Omental fat pad (tissue), 4 donors: ENCODE measurements at places on chromosomes 5 and 9.

DNA sequence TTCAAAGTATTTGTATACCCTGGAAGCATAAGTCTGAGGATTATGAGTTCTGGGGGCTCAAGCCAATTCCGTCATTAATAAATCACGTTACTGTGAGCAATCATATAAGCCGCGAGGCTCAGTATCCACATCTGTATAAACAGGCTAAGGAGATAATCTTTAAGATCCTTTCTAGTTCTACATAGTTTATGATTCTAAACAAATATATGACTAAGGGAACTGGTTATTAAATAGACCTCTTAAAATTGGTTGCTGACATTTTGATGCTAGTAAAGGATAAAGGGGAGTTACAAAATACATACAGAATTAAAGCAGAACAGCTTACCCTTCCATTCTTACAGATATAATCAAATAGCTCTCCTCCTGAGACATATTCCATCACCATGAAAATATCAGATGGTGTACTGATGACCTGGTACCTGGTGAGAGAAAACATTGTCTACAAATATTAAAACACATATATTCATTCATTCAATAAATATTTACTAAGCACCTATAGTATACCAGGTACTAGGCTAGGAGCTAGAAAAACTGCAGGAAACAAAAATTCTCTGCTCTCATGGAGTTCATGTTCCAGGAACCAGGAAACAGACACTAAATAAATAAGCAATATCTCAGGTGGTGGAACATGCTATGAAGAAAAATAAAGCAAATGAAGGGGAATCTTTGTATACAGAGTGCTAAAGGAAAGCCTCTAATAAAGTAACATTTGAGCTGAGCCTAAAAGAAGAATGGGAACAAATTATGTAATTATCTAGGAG lies 19.5 kb upstream of the TTC33 start:
- DNase-seq = no peak

DNA sequence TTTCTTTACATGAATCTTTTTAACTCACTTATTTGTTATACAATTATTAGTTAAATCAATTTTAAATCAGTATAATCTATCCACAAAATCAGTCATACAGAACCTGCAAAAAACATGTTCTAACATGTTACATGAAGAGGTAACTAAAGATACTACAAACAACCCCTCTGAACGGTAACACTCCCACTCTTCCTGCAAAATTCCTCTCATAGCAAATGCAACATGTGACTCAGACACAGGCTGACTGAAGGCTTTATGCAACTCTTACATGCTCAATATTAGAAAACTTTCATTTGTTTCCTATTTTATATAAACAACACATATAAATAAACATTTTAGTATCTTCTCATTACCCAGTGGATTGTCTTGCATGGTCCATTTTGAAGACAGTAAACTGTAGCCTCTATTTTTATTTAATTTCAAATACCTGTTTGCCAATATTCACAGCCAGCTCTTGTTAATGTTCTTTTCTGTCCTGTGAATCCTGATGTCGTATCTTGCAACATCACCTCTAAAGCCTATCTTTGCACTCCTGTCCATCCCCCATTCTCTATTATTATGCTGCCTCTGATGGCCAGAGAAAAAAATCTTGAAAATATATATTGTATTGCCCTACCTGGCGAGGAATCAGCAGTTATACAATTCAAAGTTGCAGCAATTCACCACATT lies 100.5 kb upstream of the CCDC152 start:
- no peak for DNase-seq

- DNase-seq = no peak
These were observed 201.1 kb upstream of the GLRA1 start for GRCh38 chr5:152125661-152126205.

DNA sequence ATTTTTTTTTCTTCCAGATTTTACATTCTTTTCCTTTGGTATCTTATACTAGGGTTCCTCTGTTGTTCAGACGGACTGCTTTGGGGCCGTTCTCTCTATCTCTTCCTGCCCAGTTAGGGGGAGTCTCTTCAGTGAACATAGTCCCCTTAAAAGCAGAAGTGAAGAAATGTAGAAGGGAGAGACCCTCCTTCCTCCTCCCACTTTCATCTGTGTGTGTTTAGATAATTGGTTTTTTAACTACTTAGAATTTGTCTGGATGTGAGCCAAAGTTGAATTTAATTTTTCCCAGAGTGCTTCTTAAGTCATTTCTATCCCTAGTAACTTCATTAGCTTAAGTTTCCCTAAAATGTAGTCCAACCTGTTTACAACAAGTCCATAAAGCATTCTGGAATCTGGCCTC lies 167.5 kb downstream of the HACD4 start:
- DNase-seq = no peak

GRCh38 chr9:91824601-91825305 lies 125.3 kb downstream of the ROR2 start:
- DNase-seq = no peak

DNA sequence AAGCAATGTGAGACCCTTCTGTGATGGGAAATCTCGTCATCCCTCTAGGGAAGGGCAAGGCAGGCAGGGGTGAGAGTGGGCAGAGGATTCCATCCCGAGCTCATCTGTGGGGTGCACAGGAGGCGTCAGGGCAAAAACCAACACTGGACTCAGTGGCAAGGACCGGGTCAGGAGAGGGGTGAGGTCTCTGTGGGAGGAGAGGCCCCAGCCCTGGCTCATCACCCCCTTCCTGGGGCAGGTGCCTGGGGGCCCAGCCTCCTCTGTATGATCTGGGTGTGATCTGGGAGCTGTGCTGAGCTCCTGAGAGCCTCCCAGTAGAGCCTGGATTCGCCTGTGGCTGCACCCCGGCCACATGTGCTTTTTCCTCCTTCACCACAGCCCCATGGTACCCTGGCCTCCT lies 597 bp downstream of the SPATA31E1 start:
- DNase-seq = no peak

GRCh38 chr9:121226175-121226574 lies 24.5 kb upstream of the RAB14 start:
- no peak for DNase-seq

DNA sequence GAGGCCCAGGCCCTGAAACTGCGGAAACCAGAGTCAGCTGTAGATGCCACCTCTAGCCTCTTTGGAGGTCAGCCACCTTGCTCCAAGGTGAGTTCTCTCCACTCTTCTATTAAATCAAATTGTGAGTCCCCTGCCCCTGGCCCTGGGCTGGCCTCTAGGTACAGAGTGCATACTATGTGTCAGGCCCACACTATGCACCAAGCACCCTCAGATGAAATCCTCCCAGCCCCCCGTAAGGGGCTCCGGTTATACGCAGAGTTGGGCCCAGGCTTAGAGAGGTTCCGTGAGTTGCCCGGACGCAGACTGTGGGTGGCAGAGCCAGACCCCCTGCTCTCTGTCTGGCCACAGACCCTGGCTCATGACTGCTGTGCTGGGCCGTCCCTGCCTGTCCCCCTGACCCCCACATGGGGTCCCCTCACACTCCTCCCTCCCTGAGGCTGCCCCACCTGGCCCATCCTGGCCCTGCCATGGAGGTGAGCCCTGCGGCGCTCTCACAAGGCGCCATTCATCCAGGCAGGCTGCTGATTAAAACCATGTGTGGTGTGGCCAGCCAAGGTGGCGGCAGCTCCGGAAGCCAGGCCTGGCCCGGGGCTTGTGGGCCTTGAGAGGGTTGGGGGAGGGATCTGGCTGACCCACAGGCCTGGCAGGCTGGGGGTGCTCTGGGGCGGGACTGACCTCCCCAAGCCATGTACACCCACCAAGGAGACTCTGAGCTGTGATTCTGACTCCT lies 65.5 kb upstream of the SYNPO start:
- no peak for DNase-seq

GRCh38 chr5:64570395-64570996 lies 64.7 kb downstream of the RGS7BP start:
- DNase-seq = no peak

DNA sequence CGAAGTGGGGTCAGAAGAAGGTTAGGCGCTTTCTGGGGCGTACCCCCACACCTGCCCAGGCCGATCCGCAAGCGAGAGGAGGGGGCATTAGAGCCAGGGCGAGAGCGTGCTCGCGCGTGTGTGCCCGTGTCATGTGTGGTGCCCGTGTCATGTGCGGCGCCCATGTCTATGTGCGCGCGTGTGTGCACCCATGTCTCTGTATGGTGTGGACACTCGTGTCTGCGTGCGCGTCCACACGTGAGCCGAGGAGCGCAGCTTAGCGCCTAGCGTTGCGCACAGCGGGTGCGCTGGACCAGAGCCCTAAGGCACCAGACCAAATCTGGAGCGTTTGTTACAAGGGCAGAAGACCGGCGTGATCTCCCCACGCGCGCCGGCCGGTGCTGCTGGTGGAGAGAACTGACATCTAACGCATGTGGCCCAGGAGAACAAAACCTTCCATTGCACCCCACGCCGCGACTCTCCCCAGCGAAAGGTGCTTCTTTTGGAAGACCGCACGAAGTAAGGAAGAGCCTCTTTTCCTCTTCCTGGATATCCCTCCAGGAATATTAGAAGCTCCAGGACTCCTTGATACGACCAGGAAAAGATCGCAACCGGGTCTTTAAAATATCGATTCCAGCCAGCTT lies 644 bp downstream of the NIM1K start:
- DNase-seq = no peak

- no peak for DNase-seq
These were observed 172.8 kb downstream of the CARTPT start for GRCh38 chr5:71891856-71892255.

DNA sequence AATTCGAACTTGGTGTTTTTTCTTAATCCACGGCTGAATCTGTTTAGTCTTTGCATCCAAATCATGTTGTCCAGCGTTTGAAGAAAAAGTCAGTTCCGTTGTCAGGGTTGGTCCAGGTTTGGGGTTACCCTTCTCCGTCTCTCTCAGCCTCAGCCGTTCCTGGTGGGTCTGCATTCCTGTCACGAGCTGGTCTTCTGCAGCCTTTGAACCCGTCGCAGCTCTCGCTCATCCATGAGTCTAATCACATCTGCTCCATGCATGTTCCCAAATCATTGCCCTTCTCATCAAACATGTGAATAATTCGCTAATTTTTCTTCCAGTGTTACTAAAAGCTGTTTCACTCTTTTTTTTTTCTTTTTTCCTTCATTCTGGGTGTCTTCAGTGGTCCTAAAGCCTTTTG lies 39.0 kb upstream of the EXOC3 start:
- no peak for DNase-seq

GRCh38 chr5:32144378-32145207 lies 29.5 kb downstream of the GOLPH3 start:
- no peak for DNase-seq

GRCh38 chr5:136228136-136228757 lies 35.3 kb upstream of the SMIM32 start:
- no peak for DNase-seq

DNA sequence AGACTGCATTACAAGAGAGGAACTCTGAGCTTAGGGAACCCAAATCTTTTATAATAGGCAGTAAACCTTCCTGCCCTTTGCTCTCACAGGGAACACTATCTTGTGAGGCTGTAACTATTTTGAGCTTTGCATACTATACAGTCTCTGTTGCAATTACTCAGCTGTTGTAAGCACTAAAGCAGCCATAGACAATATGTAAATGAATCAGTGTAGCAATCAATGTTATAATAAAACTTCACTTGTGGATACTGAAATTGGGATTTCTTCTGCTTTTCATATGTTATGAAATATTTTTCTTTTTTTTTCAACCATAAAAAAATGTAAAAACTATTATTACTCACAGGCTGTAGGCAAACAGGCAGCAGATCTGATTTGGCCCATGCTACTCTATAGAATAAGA lies 16.7 kb upstream of the UBQLN1 start:
- DNase-seq = no peak

DNA sequence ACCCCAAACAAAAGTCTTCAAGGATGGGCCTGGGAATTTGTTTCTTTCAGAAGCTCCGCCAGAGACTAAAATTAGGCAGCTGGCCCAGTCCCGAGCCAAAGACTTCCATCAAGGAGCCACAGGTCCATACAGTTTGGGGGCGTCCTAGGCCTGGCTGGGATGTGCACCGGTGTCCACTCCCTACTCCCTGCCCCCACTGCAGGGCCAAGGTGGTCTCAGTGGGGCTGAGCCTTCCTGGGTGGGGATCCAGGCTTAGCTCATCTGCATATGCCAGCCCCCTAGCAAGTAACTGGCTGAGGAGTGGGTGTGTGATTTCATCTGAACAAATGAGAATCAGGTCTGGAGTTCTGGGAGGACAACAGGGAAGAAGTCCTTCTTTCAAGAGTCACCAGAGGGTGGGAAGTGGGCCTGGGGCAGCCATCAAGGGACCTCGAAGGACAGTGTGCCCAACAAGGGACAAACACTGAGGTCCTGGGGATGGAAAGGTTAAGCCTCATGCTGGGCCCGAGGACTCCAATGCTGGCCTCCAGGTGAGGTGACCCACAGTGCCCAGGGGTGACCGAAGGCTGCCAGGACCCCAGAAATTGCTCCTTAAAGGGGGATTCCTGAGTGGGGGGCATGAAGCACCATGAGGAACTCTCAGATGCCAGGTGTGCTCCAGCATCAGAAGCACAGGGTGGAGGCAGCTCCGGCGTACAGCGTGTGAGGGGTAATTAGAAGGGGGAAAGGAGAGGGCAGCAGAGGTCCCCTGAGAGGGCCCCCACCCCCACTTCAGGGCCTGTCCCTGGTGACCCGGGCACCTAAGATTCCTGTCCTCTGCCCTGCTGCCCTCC lies 91.3 kb downstream of the ZNF354C start:
- DNase-seq = no peak

GRCh38 chr5:69467442-69468225 lies 25.0 kb upstream of the OCLN start:
- DNase-seq = no peak

DNA sequence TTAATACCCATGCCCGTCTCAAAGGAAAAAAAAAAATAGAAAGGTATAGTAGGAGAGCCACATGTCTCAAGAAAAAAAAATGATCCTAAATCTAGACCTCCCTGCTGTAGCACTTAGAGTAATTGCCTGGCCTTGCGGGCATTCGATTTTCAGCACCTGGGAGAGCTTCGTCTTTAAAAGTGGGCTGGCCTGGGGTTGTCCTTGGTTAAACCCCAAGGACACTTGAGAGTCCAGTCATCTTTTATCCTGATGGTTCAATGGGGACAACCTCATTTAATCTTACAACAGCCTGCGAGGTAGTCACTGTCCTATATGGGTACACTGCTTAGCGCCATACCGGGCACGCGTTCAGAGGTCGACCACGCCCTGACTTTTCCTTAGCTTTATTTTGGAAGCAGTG lies 60.1 kb downstream of the MAT2B start:
- DNase-seq = no peak

DNA sequence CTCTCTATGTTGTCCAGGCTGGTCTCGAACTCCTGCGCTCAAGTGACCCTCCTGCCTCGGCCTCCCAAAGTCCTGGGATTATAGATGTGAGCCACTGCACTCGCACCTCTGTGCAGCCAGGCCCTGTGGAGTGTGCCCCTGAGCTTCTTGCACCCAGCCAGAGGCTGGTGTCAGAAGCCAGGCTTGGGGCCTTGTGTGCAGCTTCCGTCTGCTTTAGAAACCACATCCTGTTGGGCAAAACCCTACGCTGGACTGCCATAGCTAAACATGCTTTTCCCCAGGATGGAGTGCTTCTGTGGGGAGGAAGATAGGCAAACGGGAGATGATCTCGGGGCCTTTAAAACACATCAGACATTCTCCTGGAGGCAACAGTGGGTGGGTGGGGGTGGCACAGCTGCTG lies 40.1 kb downstream of the PRRT1B start:
- no peak for DNase-seq
